ENCODE measurements at places on chromosomes 5 and 9.

GRCh38 chr9:132842124-132843044 is 35.7 kb downstream of the AK8 start:
- DNase-seq = no peak

DNA sequence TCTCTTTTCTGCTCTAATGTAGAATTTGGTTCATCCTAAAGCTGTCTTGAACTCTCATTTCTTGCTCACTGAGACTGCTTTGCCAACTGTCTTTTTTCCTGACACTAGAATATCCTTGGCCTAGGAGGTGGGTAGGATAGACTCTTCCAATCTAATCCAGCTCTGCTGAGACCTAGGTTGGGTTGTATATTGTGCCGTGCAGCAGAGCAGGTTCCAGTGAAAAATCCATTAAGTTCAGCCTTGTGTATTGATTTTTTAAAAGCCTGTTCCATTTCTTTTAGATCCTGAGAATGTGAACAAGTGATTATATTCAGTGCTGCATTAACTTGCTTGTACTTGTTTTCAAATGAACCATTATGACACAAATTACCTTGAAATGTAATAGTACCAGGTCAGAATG is 539.6 kb downstream of the LRRC70 start:
- DNase-seq = no peak

DNA sequence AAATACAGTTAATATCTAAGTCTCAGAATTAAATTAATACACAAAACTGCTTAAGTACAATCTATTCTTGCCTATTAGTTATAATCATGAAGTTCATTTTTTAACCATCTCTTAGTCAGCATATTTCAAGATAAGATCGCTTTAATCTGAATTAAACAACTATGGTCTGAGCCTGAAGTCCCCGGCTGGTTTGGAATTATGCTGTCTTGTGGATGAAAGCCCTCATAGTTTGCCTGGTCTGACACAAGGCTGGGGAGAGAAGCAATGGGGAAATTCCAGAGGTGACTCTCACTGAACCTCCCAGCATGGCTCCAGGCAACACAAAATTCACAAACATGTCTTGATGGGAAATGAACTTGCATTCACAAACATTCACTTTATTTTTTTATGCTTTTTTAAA is 28.0 kb upstream of the GRAMD2B start:
- DNase-seq = no peak

GRCh38 chr5:110251366-110251765 is 475.1 kb downstream of the TMEM232 start:
- DNase-seq = no peak

All from KG1 (cell line).